ENCODE measurements at places on chromosomes 2 and 18.
A peak's percentile ranks its signal among the peaks of the same experiment; 100 is the strongest.

DNA sequence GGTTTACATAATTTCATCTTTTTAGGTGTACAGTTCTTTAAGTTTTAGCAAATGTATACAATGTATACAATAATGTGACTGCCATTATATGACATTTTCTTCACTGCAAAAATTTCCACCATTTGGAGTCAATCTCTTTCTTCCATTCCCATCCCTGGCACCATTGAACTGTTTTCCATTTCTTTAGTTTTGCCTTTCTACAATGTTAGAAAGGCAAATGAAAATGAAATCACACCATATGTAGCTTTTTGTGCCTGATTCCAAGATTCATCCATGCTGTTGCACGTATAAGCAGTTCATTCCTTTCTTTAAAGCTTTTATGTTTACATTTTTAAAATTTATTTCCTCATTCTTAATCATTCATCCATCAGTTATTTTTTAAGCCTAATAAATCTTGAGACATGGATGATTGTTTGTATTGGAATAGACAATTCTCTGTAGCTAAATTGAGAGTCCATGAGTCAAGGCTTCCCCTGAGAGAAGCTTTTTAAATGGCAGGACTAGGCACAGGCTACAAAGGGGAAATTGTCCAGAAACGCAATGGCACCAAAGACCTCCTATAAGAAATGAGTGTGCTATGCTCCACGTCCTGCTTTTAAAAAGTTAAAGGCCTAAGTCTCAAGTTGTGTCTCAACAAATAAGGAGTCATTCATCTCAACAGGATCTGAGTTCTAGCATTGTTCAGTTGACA lies 8.7 kb upstream of the COL5A2 start:
- DNase-seq: no peak

- DNase-seq: no peak
These were observed 23.7 kb downstream of the CWC22 start for GRCh38 chr2:179983250-179983932.

GRCh38 chr2:33064349-33064801 lies 117.6 kb downstream of the LTBP1 start:
- DNase-seq: no peak

GRCh38 chr2:150586858-150587257 lies 99.4 kb upstream of the RND3 start:
- DNase-seq: peak; percentile 78

DNA sequence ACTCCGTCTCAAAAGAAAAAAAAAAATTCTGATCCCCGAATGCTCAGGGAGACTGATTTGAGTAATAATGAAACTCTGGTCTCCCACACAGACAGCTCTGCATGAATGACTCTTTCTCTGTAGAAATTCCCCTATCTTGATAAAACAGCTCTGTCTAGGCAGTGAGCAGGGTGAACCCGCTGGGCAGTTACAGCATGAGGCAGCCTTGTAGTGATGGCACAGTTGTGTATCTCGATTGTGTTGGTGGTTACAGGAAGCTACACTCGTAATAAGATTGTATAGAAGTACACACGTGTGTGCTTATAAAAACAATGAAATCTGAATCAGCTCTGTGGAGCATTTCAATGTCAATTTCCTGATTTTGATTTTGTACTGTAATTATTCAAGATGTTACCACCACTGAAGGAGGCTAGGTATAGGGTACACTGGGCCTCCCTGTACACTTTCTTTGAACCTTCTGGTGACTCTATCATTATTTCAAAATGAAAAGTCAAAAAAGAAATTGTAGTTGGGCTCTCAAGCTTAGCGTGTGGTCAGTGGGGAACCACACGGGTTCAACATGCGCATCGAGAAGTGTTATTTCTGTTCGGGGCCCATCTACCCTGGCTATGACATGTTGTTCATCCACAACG lies 34.9 kb upstream of the ATP8B1 start:
- no peak for DNase-seq

DNA sequence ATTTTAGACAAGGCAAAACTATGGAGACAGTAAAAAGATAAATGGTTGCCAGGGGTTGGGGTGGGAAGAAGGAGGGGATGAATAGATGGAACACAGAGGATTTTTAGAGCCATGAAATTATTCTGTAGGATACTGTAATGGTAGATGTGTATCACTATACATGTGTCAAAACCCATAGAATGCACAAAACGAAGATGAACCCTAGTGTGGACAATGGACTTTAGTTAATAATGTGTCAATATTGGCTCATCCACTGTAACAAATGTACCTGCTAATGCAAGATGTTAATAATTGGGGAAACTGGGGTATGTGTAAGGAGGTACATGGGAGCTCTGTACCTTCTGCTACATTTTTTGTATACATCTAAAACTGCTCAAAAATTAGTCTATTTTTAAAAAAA lies 1.8 kb upstream of the CD302 start:
- DNase-seq: no peak

- peak; percentile 67 for DNase-seq
These were observed 14.9 kb downstream of the SLC9A4 start for GRCh38 chr2:102487761-102488462.

DNA sequence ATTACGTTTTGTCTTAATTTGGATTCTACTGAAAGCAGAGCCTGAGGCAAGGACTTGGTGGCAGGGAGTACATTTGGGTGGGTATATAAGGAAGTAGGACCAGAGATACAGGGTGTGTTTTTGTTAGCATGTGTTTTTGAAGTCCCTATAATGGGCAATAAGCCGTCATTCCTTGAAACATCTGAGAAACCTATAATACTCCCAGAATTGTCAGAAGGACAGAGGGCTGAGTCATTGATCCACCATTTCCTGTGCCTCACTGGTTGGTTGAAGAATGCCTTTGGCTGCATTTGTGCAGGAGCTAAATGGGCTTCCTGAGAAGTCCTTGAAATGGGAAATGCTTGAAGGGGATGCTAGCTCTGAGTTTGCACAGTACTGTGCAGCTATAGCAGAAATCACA lies 281.8 kb upstream of the ZEB2 start:
- peak; percentile 41 for DNase-seq

GRCh38 chr18:63002803-63003445 lies 287.6 kb downstream of the PHLPP1 start:
- no peak for DNase-seq

DNA sequence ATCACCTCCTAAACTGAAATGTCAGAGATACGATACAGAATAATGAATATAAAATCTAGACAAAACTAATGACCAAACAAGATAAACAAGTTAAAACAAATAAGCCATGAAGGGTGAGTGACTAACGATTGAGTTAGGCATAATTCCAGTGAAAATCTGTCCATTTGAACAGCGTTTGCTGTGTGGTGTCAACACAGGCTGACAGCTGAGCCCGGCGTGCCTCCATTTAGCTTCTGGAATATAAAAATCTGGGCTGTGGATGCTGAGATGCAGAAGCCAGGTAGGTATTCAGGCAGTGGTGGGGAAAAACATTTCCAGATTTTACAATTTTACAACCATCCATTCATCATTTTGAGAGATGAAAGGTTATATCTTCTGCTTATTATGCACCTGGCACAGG lies 2041.4 kb upstream of the CELF4 start:
- DNase-seq: no peak

All from BJ (cell line).